ENCODE measurements at places on chromosomes 4 and X. TPM values are rescaled to one million over a fixed set of nuclear protein-coding genes. Genes with fewer than 3 reads are reported as not detected.

The HOPX gene
- 50.3 TPM for total RNA-seq

The RPL34 gene
- 990 TPM for total RNA-seq

The LARP7 gene
- total RNA-seq, result 13.6 TPM

The TCEAL2 gene
- not detected for total RNA-seq

The SLITRK2 gene
- total RNA-seq, result not detected

The SRPK3 gene
- 0.43 TPM for total RNA-seq

The COL4A5 gene
- total RNA-seq, result 80.7 TPM

The PNMA3 gene
- not detected for total RNA-seq

The ADH7 gene
- 3.9 TPM for total RNA-seq

Data from tracheal epithelial cell (primary cell).